NCI-H2171 (cell line): ENCODE measurements at places on chromosomes 6 and 20.
A peak's percentile ranks its signal among the peaks of the same experiment; 100 is the strongest.

DNA sequence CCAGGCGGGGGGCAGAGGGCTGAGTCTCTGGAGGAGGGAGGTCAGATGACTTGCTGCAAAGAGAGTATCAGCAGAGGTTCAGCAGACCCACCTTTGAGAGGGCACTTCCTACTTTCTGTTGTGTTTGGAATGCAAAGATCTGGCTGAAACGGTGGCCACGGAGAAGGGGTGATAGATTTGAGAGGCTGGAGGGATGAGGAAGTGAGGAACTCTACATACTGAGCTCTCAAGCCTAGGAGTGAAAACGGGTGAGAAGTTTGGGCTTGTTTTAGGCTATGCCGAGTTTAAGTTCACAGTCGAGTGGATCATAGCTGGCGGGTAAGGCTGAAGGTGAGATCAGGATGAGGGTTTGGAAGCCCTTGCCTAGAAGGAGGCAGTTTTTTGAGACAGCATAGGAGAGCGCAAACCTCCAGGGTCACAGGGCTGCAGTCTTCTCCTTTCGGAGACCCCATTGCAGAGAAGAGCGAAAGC lies 477 bp upstream of the ITPA start:
- no peak for DNase-seq

DNA sequence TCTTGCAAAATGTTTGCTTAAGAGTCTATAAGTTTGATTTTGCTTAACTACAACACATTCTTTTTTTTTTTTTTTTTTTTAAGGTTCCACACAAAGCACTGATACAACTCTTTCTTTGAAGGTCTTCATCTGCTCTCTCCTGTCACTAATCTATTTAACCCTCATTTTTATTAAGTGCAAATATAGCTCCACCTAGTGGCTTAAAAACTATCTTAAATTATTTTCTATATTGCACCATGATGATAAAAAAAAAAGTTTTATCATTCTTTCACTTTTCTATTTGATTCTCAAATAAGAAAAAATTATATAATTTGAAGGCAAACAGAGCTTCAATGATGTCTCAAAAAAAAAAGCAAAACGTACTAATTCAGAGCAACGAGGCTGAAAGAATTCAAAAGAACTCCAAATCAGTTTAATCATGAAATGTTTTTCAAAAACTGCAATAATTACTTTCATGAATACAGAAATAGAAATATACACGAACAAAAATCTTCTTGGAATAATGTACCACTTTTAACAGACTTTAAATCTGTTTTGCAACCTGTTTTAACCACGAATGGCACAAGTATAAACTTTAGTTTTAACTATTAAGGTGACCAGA lies 12.8 kb downstream of the ESF1 start:
- peak; percentile 29 for DNase-seq

- DNase-seq: no peak
Observed at GRCh38 chr6:411402-412145, 20.0 kb downstream of the IRF4 start.

DNA sequence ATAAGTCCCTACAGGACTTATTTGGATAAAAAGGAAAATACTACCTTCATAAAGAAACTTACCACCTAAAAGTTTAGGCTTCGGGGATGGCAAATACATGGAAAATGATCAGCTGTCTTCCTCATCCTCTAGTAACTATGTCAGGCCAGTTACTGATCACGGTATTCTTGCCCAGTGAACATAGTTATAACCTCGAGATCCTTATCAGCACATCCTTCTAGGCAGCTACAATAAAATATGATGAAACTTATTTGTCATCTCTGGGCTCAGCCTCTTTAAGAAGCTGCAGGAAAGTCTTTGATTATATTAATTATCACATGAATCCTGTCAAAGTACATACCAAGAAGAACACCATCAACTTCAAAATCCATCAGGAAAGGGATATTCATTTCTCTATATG lies 41.8 kb downstream of the SF3B5 start:
- DNase-seq: no peak

- DNase-seq: no peak
Observed at GRCh38 chr6:164114651-164115050, 700.1 kb downstream of the QKI start.

DNA sequence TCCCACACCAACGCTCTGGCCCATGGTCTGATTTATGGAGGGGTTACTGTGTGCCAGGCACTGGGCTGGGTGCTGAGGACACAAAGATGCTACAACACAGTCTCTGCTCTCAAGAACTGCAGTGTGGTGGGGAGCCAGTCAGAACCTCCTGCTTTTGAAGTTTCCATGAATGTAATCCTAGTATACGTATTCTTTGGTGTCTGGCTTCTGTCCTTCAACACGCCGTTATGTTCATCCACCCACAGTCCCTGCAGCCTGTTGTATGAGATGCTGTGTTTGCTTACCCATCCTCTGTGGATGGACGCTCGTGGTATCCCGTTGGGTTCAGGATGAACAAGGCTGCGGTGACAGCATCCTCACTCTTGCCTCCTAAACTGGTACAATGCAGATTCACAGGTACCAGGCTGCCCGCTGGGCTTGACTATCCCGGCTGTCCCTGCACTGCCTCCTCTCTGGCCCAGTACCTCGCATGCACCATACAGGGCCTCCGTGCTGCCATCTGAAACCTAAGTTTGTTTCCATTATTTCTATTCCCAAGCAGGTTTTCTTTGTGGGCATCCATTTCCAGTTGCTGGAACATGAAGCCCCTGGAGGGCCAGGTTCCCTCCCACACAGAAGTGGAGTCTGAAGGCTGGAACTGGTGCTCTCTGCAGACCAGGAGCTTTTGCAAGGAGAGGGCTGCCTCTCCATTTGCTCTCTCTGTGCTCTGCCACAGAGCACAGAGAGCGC lies 364.5 kb downstream of the ZFAND3 start:
- no peak for DNase-seq

- no peak for DNase-seq
Observed at GRCh38 chr6:139882234-139882633, 507.8 kb upstream of the CITED2 start.

- DNase-seq: peak; percentile 45
Observed at GRCh38 chr20:59850018-59850641, 83.3 kb downstream of the SYCP2 start.

DNA sequence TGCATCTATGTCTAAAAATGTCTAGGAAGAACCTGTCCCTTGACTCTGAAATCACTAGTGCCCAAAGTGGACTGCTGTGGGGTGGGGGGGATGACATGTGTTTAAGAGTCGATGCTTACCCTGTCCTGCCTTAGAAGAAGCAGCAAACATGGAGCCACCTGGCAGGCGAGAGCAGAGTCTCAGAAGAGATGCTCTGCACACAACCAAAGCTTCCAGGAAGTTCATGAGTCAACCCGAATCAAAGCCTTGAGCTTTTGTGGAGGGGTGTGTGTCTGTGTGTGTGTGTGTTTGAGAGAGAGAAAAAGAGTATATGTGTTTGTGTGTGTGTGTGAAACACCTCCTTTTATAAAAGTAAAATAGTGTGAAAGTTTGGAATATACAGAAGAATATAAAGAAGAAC lies 269.9 kb downstream of the ALDH8A1 start:
- no peak for DNase-seq

DNA sequence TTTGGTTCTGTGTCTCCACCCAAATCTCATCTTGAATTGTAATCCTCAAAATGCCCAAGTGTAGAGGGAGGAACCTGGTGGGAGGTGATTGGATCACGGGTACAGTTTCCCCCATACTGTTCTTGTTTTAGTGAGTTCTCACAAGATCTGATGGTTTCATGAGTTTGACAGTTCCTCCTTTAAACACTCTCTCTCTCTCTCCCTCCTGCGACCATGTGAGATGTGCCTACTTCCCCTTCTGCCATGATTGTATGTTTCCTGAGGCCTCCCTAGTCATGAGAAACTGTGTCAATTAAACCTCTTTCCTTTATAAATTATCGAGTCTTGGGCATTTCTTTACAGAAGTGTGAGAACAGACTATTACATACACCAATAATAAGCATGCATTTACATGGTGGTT lies 12.1 kb upstream of the EYS start:
- DNase-seq: no peak

- no peak for DNase-seq
Observed at GRCh38 chr20:11457488-11457887, 460.2 kb upstream of the BTBD3 start.

GRCh38 chr6:113094779-113095178 lies 747.6 kb downstream of the RFPL4B start:
- no peak for DNase-seq
